Urinary bladder (tissue), 4 donors: ENCODE measurements at places on chromosomes 5 and 9. TPM values are rescaled to one million over a fixed set of nuclear protein-coding genes. Genes with fewer than 3 reads are reported as not detected.

Gene HTR4
- 0.06 TPM for polyA plus RNA-seq

DNA sequence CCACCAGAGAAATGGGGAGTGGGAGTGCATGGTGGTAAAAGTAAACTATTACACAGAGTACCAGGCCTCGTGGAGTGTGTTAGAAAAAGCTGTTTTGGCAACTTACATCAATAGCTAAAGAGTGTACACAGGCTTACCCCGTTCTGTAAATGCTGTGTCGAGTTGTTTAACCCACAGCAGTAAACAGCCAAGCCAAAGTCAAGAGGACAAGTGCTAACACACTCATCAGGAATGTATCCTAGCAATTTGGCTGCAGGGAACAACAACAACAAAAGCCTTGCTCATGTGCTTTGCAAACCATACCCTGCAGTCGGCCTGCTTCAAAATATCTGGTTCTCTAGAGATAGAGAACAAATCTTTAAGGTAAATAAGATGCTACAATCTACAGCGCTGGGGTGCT lies 15.9 kb downstream of the DAP start:
- DNase-seq, result no peak

DNA sequence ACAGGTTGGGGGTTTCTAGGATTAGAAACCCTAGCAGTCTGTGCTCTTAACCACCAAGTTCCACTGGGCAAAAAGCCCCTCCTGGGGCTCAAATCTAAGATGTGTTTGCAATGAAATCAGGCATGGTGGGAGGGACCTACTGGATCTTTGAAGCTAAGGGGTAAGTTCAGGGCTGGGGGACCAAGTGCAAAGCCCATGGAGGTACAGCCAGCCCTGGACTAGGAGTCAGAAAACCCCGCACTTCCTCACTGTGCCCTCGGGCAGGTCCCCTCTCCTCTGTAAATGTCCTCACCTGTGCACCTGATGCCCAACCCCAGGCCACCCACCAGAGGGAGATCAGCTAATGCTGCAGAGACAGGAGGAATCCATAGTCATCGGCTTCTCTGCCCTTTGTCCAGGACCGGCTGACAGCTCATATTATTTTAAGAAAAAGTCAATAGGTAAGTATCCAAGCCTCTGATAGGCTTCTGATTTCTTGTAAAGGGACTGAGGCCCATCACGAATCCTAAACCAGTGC lies 138.3 kb downstream of the PAX5 start:
- DNase-seq, result no peak

GRCh38 chr5:35440409-35440808 lies 177.3 kb upstream of the SPEF2 start:
- no peak for DNase-seq

Gene PAPPA
- polyA plus RNA-seq, result 4.2 TPM

- no peak for DNase-seq
Measured at GRCh38 chr5:149651686-149652085, 70.4 kb downstream of the ARHGEF37 start.

Gene CNTLN
- 6.7 TPM for polyA plus RNA-seq

DNA sequence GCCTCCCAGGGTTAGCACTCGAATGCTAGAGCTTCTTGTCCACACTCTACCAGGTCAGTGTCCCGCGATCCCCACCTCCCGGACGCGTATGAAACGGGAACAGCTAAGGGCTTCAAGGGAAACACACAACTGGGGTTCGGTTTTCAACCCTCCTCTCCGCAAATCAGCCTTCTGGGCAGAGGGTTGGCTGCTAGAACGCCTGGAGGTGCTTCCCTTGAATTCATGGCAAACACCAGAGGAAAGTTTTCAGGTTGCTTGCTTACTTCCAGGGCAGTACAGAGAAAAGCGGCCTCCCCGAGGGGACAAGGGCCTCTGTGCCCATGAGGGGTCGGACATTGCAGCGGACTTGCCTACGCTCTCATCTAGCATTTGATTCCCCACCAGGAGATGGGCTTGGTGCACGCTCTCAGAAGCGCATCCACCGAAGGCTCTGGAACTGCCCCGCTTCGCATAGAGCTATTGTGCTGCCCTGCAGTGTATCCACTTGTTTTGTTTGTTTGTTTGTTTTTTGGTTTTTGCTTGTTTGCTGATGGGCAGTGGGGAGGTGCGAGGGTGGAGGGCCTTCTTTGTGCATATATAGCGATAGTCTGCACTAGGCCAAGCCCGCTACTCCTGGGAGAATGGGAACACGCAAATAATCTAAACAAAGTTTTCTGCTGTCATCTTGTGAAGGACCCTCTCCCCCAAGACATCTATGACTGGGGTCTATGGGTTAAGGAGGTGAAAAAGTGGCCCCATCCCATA lies 1.3 kb upstream of the DMRT3 start:
- DNase-seq, result no peak

Gene GLIPR2
- 74.7 TPM for polyA plus RNA-seq

Gene EDIL3
- polyA plus RNA-seq, result 19.2 TPM

- DNase-seq, result no peak
Measured at GRCh38 chr5:72281430-72281763, 38.6 kb downstream of the MRPS27 start.

DNA sequence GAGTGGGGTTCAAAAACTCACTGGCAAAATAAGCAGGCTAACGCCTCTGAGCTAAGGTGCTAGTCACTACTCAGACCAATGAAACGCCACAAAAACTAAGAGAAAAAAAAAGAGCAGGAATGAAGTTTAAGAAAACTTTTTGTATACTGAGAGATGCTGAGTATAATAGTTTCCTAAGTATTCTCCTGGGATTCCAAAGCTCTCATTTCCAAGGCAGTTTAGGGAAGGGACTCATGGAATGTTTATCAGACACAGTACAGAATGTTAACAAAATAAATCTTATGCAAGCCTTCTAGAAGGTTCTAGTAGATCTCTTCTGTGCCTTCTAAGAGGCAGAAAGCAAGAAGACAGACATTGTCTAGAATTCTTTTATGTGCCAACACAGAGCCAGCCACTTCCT lies 361.9 kb downstream of the MTRR start:
- DNase-seq, result no peak

Gene DNAJA1
- 84.0 TPM for polyA plus RNA-seq

- DNase-seq, result no peak
Measured at GRCh38 chr5:116377276-116378006, 197.2 kb downstream of the SEMA6A start.

DNA sequence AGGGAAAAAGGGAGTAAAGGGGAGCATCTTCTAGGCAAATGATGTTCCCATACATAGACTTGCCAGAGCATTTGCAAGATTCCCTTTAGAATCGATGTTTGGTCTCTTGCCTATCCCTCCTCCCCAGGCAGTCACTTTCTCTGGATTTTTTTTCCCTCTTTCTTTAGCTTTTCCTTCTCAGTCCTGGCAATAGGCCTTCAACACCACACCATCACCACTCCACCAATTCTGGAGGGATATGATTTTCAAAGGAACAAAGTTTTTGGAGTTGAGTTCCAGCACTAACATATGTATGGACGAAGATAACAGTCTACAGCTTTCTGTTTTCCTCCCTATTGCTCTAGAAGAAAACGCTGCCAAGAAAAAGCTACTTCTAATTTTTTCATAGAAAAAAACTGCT lies 377.4 kb downstream of the PDE4D start:
- DNase-seq, result no peak

GRCh38 chr5:1820381-1820780 lies 19.2 kb downstream of the NDUFS6 start:
- DNase-seq, result no peak

GRCh38 chr5:170302653-170303501 lies 5.3 kb upstream of the LCP2 start:
- no peak for DNase-seq

- DNase-seq, result no peak
Measured at GRCh38 chr9:72271613-72272478, 93.2 kb downstream of the ZFAND5 start.

- no peak for DNase-seq
Measured at GRCh38 chr5:115641948-115642347, 16.1 kb upstream of the TMED7 start.

Gene HTR1A
- polyA plus RNA-seq, result not detected

Gene VAV2
- polyA plus RNA-seq, result 13.7 TPM

- no peak for DNase-seq
Measured at GRCh38 chr5:135539430-135540005, 3.8 kb upstream of the NEUROG1 start.

GRCh38 chr5:180067986-180068385 lies 3.6 kb downstream of the RNF130 start:
- DNase-seq, result no peak

Gene CYLC2
- not detected for polyA plus RNA-seq

DNA sequence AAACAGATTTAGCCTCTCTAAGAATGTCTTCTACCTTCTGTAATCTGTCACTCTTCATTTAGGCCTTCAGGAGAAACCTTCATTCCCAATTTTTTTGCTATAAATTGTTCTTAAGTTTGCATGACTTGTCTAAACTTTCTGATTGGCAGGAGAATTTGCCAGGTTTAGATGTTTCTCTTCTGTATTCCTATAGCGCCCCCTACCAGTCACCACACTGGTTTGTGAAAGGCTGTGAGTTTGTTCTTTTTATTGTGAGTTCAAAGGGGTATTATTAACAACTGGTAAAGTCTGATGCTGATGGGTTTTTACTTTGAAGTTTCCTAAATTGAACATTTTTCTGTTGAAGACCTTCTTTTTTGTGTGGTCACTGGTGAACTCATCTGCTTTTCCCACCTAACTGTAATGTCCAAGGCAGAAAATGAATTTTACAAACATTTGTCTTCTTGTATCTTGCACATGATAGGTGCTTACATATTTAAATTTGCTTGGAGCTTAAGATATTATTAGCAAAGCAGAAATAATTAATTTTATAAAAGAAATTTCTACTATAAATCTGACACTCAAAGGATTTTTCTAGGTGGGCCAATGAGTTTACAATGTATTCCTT lies 18.4 kb upstream of the F2RL2 start:
- peak; percentile 14 for DNase-seq

Gene SV2C
- polyA plus RNA-seq, result 0.56 TPM

DNA sequence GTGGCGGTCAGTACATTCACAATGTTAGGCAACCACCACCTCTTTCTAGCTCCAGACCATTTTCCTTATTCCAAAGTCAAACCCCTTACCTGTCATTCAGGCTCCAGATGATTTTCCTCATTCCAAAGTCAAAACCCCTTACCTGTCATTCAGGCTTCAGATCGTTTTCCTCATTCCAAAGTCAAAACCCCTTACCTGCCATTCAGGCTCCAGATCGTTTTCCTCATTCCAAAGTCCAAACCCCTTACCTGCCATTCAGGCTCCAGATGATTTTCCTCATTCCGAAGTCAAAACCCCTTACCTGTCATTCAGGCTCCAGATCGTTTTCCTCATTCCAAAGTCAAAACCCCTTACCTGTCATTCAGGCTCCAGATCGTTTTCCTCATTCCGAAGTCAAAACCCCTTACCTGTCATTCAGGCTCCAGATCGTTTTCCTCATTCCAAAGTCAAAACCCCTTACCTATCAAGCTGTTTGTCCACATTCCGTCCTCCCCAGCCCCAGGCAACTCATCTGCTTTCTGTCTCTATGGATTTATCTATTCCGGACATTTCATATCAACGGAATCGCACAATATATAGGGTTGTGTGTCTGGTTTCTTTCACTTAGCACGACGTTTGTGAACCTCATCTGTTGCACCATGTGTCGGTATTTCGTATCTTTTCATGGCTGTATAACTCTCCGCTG lies 5.2 kb downstream of the PLEKHG4B start:
- DNase-seq, result no peak

DNA sequence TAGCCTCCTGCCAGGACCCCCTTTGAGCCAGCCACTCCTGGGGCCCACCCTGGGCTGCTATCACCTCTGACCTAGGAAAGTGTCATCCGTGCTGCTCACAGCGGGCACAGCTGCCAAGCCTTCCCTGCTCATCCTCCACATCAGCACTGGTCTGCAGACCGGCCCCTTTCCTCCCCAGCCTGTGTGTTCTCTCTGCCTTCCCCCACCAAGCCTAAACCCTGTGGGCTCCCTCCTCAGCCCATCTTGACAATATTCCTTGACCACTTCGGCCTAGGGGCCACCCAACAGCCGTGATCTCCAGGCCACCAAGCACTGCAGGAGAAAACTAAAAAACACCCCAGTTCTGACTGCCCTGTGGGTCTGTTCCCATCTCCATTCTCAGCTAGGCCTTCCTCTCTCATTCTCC lies 135.1 kb downstream of the DAB2IP start:
- no peak for DNase-seq

Gene FGD3
- polyA plus RNA-seq, result 5.8 TPM

DNA sequence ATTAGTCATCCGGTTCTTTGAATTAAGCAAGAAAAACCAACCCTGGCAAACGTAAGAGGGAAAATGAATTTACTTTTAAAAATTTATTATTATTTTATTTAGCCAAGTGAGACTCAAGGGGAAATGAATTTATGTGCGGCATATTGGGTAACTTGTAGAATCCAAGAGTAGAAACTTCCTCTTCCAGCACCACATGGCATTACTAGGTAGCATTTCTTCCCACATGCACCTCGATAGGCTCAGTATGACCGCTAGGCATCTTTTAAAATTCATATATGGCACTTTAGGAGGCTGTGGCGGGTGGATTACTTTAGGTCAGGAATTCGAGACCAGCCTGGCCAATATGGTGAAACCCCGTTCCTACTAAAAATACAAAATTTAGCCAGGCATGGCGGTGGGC lies 17.6 kb upstream of the MYO10 start:
- no peak for DNase-seq

DNA sequence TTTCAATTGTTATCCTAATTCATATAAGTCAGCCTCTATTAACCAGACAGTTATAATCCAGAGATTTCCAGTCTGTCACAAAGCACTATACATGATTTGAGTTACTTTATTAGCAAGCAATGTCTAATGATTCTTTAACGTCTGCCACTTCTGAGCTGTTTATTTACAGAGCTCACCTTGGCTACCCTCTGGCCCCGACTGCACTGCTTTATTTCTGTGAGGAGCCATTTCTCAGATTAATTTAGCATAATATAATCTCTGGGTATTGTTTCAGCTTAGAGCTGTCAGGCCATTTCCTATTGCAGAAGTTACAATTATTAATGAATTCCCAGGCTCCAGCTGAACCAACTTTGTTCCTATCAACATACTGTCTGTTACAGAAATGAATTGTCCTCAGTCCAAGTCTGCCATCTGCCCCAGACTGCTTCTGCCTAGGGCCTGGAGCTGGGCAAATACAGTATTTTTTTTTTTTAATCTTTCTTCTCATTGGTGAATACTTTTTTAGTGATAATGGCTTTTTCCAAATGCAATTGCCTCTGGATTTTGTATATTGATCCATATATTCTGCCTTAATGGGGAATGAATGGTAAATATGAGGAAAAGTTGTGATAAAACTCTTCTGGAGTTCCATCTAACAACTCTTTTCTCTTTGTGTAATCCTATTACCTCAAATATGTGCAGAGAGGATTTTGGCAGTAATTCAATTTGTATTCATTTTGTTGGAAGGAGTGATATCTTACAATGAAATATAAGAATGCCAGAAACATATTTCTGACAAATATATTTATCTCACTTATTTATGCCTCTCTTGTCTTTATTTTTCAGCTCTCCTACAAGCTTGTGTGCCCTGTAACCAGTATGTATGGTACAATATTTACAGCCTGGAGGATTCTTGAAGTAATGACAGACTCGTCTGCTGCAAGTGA lies 104.7 kb downstream of the FOCAD start:
- no peak for DNase-seq

- DNase-seq, result no peak
Measured at GRCh38 chr5:156475182-156476157, 148.5 kb downstream of the SGCD start.
